ENCODE measurements at places on chromosomes 1 and 21.

DNA sequence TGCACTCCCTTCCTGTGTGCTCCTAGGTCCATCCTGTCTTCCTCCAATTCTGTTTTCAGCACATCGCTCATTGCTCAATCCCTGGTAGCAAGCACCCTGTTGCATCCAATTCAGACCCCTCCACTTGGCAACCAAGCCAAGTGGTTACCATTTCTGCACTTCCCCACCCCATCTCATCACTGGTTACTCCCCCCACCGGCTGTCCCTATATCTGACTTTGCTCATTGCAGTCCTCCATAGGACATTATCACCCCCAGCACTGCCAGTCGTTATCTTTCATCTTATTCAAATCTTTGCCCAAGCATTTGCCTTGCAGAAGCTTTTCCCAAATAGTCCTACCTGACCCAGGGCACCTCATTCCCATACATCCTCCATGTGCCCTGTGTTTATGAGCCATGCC is 2.1 kb upstream of the TMEM9 start:
- no peak for DNase-seq

DNA sequence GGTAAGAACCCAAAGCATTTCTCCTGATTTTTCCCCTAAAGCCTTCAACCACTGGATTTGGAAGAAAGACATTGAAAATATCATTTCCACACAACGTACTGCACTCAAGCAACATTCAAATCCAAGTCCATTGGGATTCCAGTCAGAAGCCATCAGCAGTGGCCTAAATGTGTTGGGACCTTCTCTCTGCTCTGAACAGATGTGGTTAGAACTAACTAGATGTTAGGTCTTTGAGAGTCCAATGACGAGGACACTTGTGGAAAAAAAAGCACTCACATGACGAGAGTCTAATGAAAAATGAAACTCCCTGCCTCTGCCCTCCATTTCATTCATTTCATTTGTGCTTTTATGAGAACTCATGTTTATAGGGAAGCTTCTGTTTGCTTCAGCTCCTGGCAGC is 382.3 kb downstream of the SIPA1L2 start:
- DNase-seq, result no peak

GRCh38 chr1:96843601-96844000 is 122.0 kb downstream of the PTBP2 start:
- DNase-seq, result no peak

DNA sequence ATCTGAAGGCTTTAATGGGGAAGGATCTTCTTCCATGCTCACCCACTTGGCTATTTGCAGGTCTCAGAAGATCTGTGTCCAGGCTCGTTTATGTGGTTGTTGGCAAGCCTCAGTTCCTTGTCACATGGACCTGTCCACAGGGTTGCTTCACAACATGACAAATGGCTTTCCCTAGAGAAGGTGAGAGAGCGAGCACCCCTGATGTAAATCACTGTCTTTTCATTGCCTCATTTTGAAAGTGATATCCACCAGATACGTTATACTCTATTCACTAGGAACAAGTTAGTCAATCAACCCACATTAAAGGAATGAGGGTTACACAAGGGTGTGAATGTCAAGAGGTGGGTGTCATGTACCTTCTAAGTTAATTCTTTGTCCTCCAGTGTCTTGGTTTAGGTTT is 433.3 kb downstream of the RPS6KC1 start:
- no peak for DNase-seq
